Pancreas (tissue), 10 donors: ENCODE measurements at places on chromosomes 4 and X. TPM values are rescaled to one million over a fixed set of nuclear protein-coding genes. Genes with fewer than 3 reads are reported as not detected.

The SAGE1 gene
- not detected for total RNA-seq

The CD40LG gene
- 0.09 TPM for total RNA-seq

The GSX2 gene
- not detected for total RNA-seq

The OPN1MW2 gene
- not detected for total RNA-seq

The SORBS2 gene
- total RNA-seq: 103 TPM

The KCNIP4 gene
- total RNA-seq: not detected

The SASH3 gene
- total RNA-seq: 0.32 TPM

The OPRPN gene
- not detected for total RNA-seq

The UGT2B11 gene
- total RNA-seq: not detected

The DUSP21 gene
- total RNA-seq: not detected

The PAK3 gene
- 32.0 TPM for total RNA-seq

The NPY5R gene
- 0.04 TPM for total RNA-seq

The LRCH2 gene
- total RNA-seq: 0.49 TPM

The MORF4L2 gene
- total RNA-seq: 137 TPM

The CXorf58 gene
- 0.12 TPM for total RNA-seq

The PHEX gene
- not detected for total RNA-seq

The CACNA1F gene
- 0.20 TPM for total RNA-seq

The IL2 gene
- total RNA-seq: not detected

The TRIML1 gene
- total RNA-seq: not detected

The ZFP92 gene
- 1.00 TPM for total RNA-seq

The BEND2 gene
- total RNA-seq: not detected

The PNMA3 gene
- total RNA-seq: 0.19 TPM

The TTC29 gene
- total RNA-seq: not detected

The CYTL1 gene
- total RNA-seq: 0.19 TPM

The BMX gene
- 0.64 TPM for total RNA-seq

The ZDHHC15 gene
- total RNA-seq: 0.70 TPM

The CXCL1 gene
- total RNA-seq: 2.5 TPM

The BEND4 gene
- not detected for total RNA-seq

The ADH7 gene
- total RNA-seq: not detected

The MTM1 gene
- 6.3 TPM for total RNA-seq

The LRAT gene
- 0.52 TPM for total RNA-seq

The ZNF595 gene
- 12.8 TPM for total RNA-seq

The XAGE1A gene
- not detected for total RNA-seq

The RPL39 gene
- total RNA-seq: 998 TPM

The FAM47A gene
- total RNA-seq: not detected

The PRRG1 gene
- total RNA-seq: 1.6 TPM

The TMEM175 gene
- 17.5 TPM for total RNA-seq

The NKAP gene
- total RNA-seq: 2.0 TPM

The FHDC1 gene
- total RNA-seq: 0.87 TPM

The SHROOM3 gene
- 11.7 TPM for total RNA-seq

The GPR173 gene
- total RNA-seq: 0.40 TPM

The ZAR1 gene
- total RNA-seq: not detected

The DGAT2L6 gene
- not detected for total RNA-seq
